Activated gamma-delta T cell treated with Interleukin-2 at 50 U/mL for 16 hours (primary cell): ENCODE measurements at places on chromosomes 16 and 17.

DNA sequence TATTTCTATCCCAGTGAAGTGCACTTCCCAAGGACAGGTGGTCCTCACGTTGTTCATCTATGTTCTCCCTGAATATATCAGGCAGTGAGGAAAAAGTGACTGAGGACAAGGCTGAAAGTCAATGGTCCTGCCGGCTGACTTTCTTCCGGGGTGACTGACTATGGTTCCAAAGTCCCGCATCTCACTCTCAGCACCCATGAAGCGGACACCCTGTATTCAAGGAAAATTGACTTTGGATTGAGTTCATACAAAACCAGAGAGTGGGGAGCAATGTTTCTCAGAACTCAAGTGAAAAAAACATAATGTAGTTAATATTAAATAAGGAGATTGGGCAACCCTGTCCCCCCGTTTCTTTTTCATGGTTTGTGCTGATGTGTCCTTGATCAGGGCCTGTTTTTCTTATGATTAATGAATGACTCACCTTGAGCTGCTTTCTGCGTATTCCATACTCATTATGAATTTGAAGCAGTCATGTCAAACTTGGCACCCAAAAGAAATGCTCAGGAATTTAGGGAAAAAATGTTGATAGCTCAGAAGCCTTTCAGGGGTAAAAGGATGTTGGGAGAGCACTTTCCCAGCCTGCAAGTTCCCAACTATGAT lies 184.0 kb downstream of the CYLD start:
- no peak for DNase-seq

GRCh38 chr17:10613775-10614513 lies 43.2 kb downstream of the MYH3 start:
- DNase-seq: no peak

GRCh38 chr17:43601280-43602039 lies 55.3 kb upstream of the ETV4 start:
- no peak for DNase-seq

GRCh38 chr17:3582915-3583314 lies 25.3 kb upstream of the TRPV3 start:
- no peak for DNase-seq

DNA sequence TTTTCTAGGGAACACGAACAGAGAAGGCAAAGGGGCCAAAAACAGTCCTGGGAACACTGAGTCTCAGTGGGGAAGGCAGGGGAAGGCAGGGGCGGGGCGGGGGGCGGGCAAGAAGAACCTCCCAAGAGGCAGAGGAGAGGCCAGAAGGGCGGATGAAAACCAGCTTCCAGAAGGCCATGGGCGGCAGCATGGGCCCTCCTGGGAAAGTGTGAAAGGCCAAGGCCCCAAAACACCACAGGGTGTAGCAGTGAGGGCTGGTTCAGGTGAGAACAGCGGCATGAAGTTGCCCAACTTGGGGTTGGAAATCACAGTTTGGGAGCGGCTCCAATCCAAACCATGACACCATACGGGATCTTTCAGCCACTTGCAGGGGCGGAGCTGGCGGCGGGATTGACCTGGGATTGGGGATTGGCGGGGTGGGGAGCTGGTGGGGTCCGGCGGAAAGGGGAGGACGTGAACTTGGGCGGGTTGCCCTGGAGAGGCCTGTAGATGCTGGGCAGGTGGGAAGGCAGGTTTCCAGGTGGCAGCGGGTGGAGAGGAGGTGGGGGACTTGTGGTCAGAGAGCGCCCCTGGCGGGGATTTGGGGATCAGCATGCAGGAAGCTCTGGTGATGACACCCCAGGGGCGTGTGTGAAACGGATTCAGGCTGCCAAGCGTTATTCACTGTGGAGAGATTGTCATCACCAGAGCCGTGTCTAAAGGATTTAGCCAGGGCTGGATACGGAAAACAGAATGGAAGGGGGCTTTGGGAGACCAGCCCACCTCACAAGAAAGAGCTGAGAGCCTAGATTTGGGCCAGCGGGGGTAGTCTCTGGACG lies 80.9 kb downstream of the ARHGAP23 start:
- DNase-seq: peak; percentile 60

DNA sequence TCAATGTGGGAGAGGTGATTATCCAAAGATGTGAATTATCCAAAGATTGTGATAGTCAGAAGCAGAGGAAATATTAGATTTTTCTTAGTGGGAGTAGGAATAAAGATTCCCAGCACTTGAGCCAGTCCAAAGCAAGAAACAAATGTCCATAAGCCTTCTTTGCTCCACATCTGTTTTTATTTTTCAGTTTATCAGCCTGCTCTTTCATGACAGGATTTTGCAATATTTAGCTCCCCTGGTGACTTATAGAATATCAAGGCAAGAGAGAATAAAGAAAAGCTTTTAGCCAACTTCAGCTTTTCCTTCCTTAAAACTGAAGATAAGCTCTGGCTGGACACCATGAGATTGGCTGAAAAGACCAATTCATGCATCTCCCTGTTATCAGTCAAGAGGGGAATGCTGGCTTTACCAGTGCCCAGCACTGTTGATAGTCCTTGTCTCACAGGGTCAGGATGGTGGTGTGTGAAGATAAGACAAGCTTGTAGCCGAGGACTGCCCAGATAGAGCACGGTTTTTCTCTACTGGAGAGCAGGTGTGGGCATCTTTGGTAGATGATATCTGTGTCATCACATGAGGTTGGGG lies 706.5 kb downstream of the KCNJ2 start:
- DNase-seq: no peak

DNA sequence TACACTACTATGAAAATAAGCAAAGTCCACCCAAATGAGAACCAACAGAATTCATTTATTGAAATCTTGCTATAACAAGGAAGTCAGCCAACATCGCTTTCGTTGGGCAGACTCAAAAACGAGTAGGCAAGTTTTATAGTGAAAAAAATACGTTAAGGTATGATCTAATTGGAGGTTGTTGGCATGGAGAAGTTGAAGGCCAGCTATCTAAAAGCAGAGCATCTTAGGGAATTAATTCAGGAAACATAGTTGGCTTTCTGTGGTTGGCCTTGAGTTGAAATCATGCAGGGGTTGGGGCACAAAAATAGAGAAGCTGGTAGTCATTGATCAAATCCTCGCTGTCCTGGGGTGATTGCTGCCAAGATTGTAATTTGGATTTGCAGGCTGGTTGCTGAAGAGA lies 118.3 kb downstream of the PPM1E start:
- DNase-seq: no peak

DNA sequence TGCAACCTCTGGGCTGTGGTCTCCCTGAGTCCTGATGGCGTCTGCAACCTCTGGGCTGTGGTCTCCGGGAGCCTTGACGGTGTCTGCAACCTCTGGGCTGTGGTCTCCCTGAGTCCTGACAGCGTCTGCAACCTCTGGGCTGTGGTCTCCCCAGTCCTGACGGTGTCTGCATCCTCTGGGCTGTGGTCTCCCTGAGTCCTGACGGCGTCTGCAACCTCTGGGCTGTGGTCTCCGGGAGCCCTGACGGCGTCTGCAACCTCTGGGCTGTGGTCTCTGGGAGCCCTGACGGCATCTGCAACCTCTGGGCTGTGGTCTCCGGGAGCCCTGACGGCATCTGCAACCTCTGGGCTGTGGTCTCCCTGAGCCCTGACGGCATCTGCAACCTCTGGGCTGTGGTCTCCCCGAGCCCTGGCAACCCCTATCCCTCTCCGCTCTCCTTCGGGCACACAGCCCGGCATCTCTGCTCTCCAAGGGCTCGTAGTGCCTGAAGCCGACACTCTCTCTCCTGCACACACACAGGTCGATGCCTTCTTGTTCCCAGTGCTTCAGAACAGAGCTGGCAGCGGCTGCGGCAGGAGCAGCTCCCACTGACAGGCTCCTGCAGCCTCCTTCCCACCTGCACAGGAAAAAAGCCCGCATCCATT lies 45.6 kb downstream of the METRNL start:
- peak; percentile 33 for DNase-seq
